Ammon's horn (tissue), 1 donor: ENCODE measurements at places on chromosomes 3 and 15.
A peak's percentile ranks its signal among the peaks of the same experiment; 100 is the strongest.

DNA sequence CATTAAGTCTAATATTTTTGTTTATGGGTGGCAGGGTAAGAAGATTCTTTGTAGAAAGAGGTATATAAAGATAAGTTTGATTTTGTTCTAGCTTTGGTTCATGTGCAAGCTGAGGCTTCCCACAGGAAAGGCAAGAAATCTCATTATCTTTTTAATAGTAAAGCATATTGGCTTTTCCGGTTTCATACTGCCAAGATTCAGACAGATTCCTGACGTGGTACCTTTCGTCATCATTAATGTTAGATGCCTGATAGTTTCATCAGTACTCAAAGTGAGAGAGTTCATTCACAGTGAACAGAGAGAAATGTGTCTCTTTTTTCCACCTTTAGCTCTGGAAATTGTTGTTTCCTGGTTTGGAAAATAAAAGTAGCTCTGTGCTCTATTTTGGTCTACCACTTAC, 16.5 kb downstream of the TPM1 start:
- DNase-seq, result no peak

- DNase-seq, result no peak
Observed at GRCh38 chr15:55475842-55476241, 32.2 kb downstream of the DNAAF4 start.

DNA sequence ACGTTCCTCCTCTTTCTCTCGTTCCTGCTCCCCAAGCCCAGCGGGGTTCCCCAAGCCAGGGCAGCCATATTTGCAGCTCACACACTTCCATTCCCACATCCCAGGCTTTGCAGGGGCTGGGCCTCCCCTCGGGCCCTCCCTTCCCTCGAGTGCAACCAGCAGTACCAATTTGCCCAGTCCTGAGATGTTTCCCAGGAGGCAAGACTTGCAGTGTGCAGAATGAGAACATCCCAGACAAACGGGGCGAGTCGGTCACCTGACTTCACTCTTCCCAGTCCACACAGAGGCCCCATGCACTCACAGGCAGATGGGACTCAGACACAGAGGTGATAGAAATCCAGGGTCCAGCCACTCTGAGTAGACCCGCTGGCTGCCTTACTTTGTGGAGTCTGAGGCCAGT, 56.2 kb upstream of the SLC6A6 start:
- DNase-seq, result no peak

GRCh38 chr3:110352841-110353604, 718.6 kb upstream of the NECTIN3 start:
- DNase-seq, result no peak

- DNase-seq, result no peak
Observed at GRCh38 chr3:15299036-15299435, 33.4 kb downstream of the SH3BP5 start.

DNA sequence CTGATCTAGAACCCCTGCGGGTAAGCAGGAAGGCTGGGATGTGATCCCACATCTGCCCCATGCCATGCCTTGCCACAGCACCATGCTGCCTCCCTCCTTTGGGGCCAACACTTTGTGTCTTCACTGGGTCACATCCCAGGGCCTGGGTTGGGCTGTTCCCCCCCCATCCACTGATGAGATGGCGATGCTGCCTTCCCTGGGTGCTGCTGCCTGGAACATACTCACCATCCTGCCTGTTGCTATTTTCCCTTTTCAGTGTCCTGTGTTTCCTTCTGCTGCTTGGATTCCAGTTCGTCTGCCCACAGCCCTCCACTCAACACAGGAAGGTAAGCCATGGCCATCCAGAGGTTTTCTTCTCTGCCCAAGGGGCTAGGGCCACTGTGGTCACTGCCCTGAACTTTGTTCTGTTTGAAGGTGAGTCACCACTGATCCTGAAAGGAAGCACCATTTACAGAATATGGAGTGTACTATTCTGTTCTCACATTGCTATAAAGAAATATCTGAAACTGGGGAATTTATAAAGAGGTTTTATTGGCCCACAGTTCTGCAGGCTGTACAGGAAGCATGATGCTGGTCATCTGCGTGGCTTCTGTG, 39.4 kb downstream of the THSD4 start:
- no peak for DNase-seq

GRCh38 chr3:6108957-6109356, 752.0 kb upstream of the GRM7 start:
- DNase-seq, result no peak

DNA sequence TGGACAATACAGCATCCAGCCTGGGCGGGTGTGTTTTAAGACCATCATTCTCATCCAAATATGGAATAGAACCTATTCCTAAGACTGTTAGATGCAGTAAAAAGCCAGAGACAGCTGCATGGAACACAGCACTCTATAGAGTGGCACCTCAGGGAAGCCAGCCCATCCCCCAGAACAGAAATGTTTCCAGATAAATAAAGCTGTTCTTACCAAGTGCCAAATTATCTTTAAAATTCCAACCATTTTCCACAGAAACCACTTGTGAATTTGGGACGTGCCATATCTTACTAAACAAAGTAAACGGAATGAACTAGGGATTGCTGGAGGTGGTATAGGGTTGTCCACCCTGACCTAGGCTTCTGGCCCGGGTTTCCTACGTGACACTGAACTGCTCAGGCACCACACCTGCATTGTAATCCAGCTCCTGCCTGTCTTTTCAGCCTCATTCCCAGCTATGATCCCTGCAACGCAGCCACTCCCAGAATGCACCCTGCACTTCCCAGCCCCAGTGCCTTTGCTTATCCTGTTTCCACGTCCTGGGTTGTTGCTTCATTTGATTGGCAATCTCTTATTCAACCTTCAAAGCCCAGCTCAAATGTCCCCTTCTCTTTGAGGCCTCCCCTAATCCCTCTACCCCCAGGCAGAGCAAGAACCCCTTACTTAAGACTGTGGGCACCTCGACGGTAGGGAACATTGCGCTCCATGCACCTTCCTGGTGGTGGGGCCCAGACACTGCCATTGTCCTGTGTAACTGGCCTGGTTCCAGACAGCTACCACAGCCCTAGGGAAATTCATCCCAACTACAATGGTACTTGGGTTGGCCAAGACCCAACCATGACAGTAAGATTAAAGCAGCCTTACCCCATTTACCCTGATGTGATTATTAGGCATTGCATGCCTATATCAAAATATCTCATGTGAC, 100.2 kb downstream of the IQSEC1 start:
- DNase-seq, result no peak

- no peak for DNase-seq
Observed at GRCh38 chr3:193777524-193777923, 184.5 kb downstream of the OPA1 start.

GRCh38 chr3:138862924-138863775, 28.4 kb upstream of the PIK3CB start:
- DNase-seq, result peak; percentile 69

DNA sequence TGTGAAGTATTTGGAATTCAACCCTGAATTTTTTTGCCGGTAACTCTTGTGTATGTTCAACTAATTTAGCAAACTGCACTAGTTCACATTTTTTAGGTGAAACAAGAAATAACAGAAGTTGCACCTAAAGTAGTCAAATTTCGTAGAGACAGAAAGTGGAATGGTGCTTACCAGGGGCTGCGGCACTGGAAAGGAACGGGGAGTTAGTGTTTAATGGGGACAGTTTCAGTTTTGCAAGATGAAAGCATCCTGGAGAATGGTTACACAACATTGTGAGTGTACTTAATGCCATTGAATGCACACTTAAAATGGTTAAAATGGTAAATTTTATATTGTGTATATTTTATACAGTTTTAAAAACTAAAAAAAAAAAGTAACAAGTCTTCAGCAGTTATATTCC, 27.4 kb downstream of the PPARG start:
- no peak for DNase-seq

DNA sequence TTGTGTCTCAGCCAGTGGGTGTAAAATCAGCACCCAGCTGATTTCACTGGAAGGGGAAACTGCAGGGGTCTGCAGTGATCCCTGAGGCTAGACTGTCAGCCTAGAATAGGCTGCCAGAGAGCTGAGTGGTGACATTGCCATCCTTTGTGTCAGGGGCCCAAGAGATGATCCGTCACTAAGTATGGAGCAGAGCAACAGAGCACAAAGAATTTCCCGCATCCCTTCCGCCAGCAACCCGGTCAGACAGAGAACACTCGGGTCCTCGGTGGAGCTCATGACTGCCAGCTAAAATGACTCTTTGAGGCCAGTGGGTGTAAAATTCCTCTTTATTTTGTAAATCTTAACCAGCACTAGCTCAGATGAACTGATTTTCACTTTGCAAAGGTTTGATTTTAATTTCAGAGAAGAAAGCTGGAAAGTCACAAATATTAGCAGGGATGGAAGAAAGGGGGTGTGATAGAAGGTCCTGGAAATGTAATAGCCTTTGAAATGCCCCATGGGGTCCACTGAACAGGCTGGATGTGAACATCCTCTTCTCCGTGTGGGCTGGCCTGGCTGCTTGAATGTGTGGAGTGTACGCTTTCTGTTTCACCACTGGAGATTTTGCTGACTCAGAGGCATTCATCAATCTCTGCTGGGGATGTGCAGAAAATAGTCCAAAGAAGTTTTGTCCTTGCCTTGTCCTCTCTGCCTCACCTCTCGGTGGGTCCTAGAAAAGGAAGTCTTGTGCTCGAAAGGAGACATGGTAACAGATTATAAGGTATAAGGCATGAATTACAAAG, 138.8 kb downstream of the SV2B start:
- DNase-seq, result peak; percentile 47

DNA sequence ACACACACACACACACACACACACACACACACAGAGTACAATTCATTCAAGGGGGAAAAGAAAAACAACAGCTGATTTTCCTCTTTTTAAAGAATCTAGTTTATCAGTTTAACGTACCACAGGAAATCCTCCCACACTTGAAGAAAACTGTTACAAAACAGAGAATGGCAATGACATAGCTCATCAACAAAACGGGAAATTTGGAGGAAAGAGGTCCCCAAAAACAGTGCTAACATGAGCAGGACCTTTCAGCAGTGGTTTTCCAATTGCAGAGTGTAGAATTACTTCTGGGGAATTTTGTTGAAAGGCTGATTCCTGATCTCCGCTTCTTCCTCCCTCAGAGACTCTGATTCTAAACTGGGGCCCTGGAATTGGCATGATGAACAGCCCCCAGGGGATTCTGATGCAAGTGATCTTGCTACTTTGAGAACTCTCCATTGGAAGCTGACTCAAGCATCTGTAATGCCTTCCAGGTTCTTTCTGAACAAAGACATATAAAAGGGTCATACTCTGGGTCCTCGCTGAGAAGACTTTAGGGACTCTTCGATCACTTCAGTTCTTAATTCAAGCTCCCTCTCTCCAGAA, 442.6 kb upstream of the PROK2 start:
- DNase-seq, result no peak

- DNase-seq, result no peak
Observed at GRCh38 chr15:74709011-74709410, 13.2 kb upstream of the EDC3 start.

DNA sequence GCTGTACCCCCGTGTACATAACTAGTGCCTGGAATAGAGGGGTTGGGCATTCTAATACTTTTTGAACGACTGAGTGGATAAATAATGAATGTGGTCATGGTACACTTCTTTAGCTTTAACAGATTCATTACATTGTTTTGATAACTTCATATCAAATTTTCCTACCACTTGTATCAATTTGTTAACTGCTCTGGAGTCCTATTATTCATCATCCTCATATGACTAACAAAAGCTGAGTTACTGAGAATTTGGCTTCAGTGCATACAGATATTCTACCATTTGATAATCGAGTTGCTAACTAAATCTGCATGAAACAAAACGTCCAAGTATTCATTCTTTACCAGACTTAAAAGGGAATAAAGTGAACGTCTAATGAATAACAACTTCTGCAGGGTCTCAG, 31.7 kb downstream of the FRMD5 start:
- no peak for DNase-seq

DNA sequence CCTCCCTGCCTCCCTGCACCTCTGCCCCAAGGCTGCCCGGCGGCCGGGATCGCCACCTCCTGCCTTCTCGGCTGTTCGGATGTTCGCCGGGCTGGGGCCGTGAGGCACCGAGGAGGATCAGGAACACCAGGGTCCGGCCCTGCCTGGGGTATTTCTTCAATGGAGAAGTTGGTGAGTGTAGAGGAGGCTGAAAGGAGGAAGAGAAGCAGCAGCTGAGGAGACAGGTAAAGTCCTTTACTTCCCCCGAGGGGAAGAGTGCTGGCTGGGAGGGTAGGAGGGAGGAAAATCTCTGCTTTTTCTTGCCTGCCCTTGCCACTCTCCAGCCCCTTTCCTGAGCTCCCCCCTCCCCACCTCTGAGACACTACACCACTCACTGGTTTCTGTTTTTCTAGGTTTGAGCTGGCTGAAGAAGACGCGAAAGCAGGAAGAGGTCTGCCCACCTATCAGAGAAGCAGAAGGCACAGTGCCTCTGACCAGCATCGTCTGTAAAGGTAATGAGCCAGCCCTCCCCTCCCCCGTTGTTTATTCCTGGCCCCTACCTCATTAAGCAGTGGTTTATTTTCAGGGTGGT, 519 bp downstream of the ASB7 start:
- DNase-seq, result peak; percentile 3

- DNase-seq, result no peak
Observed at GRCh38 chr3:196012481-196012880, 69.4 kb downstream of the TFRC start.

DNA sequence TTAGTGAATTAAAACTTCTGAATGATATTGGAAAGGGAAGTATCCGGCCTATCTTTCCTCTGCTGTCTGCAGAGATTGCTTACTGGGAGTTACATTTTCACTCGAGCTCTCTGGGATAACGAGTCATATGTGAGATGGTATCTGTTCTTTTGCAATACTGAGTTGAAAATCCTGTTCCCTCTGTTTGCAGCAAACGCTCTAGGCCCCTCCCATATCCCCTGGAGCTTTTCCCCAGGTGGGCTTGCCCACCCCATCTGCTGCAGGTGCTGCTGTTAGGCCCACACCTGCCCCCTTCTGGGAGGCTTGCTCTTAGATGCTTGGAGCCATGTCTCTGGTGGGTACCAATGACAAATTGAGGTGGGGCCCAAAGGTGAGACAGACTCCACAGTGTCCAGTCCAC, 42.7 kb upstream of the MTMR10 start:
- DNase-seq, result no peak

DNA sequence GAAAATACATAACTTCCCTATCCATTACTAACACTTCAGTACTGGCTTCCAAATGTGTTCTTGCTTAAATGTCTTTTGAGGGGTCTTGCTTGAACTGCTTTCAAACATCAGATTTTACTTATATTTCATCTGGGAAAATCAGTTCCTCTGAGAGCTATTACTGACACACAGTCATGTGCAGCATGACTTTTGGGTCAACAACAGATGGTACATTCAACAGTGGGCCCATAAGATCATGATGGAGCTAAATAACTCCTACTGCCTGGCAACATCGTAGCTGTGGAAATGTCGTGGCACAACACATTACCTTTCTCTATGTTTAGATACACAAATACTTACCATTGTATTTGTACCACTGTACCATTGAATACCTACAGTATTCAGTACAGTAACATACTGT, 43.8 kb downstream of the WWTR1 start:
- DNase-seq, result no peak

- peak; percentile 80 for DNase-seq
Observed at GRCh38 chr15:56805466-56806147, 72.3 kb upstream of the ZNF280D start.
